ENCODE measurements at places on chromosomes 1 and 21. TPM values are rescaled to one million over a fixed set of nuclear protein-coding genes. Genes with fewer than 3 reads are reported as not detected.

Gene CR1L
- polyA plus RNA-seq: not detected

Gene TDRD10
- not detected for polyA plus RNA-seq

GRCh38 chr21:28410256-28410655 lies 582.4 kb downstream of the LTN1 start:
- H3K27me3 ChIP-seq: no peaks in the 10 kb centered on the region
- H3K36me3 ChIP-seq: no peaks in the 10 kb centered on the region

Gene CA14
- not detected for polyA plus RNA-seq

GRCh38 chr1:205916541-205916940 lies 26.7 kb downstream of the SLC26A9 start:
- no peak for DNase-seq
- H3K27ac ChIP-seq: no peak overlapping the region
- H3K4me3 ChIP-seq: no peak overlapping the region
- no peaks in the 10 kb centered on the region for H3K27me3 ChIP-seq
- H3K36me3 ChIP-seq: no peaks in the 10 kb centered on the region
- no peaks in the 10 kb centered on the region for H3K4me1 ChIP-seq
